CD8-positive, alpha-beta memory T cell (primary cell): ENCODE measurements at places on chromosomes 16 and 17. TPM values are rescaled to one million over a fixed set of nuclear protein-coding genes. Genes with fewer than 3 reads are reported as not detected.

The TBC1D3H gene
- not detected for polyA plus RNA-seq

DNA sequence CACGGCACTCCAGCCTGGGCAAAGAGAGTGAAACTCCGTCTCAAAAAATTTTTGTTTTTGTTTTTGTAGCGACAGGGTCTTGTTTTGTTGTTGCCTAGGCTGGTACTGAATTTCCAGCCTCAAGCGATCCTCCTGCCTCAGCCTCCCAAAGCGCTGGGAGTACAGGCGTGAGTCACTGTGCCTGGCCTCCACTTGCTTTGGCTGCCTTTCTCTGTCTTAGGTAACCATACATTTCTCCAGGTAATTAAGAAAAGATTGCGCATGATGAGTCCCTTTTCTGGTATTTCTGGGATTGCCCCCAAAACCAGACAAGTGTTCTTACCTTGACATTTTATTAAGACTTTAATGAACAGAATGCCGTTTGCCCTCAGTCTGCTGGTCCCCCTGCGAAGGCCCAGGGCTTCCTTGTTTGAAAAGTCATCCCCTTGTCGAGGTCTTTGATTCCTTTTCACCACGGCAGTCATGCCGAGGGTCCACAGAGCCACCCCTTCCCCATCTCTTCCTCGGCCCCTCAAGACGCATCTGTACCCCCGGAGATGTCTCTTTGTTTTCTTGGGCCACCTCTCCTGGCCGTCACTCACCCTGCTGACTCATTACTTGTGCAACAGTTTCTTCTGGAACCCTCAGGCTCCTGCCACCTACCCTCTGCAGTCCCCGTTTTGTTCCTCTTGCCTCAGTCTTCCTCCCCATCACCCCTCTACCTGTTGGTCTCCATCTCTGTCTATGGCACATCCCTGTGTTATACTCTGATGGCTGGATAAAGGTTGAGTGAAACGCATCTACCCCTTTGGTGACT is 151.0 kb downstream of the SEC14L1 start:
- H3K27me3 ChIP-seq, result no peaks in the 10 kb centered on the region
- no peaks in the 10 kb centered on the region for H3K36me3 ChIP-seq
- no peak for DNase-seq
- H3K4me1 ChIP-seq, result no peaks in the 10 kb centered on the region
- no peak overlapping the region for H3K4me3 ChIP-seq

DNA sequence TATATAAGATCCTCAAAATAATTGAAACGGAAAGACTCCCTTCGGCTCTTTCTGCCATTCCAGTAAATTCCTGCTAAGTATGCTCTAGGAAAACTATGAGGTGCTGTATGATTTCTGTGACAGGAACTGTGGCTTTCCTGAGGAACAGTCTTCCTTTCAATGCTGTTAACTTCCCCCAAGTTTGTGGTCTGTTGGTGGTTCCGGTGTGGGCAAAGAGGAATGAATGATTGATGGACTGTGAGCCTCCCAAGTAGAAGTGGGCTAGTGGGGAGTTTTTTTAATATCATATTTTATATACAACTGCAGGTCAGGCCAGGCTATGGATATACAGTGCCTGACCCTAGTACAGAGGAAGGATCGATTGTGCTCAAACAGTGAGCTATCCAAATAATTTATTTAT is 560.7 kb upstream of the RBFOX1 start:
- no peaks in the 10 kb centered on the region for H3K36me3 ChIP-seq
- DNase-seq, result no peak
- no peak overlapping the region for H3K27ac ChIP-seq
- H3K4me1 ChIP-seq, result no peaks in the 10 kb centered on the region
- H3K4me3 ChIP-seq, result no peak overlapping the region
- H3K27me3 ChIP-seq, result no peaks in the 10 kb centered on the region

The SECTM1 gene
- polyA plus RNA-seq, result 1.9 TPM

- H3K27ac ChIP-seq, result no peak overlapping the region
- H3K36me3 ChIP-seq, result no peaks in the 10 kb centered on the region
- no peak overlapping the region for H3K4me3 ChIP-seq
- H3K27me3 ChIP-seq, result no peaks in the 10 kb centered on the region
- H3K4me1 ChIP-seq, result no peaks in the 10 kb centered on the region
- DNase-seq, result no peak
These were observed 269.8 kb downstream of the MAP2K6 start for GRCh38 chr17:69684251-69684650.

The PRR35 gene
- not detected for polyA plus RNA-seq

GRCh38 chr17:48064638-48065037 is 16.5 kb downstream of the NFE2L1 start:
- peaks cover 20% of the 10 kb centered on the region for H3K36me3 ChIP-seq
- no peak overlapping the region for H3K4me3 ChIP-seq
- no peak overlapping the region for H3K27ac ChIP-seq
- no peaks in the 10 kb centered on the region for H3K27me3 ChIP-seq

GRCh38 chr16:28261942-28262341 is 30.4 kb upstream of the SBK1 start:
- no peak overlapping the region for H3K27ac ChIP-seq
- H3K4me1 ChIP-seq, result peaks cover 22% of the 10 kb centered on the region
- DNase-seq, result no peak
- no peak overlapping the region for H3K4me3 ChIP-seq

DNA sequence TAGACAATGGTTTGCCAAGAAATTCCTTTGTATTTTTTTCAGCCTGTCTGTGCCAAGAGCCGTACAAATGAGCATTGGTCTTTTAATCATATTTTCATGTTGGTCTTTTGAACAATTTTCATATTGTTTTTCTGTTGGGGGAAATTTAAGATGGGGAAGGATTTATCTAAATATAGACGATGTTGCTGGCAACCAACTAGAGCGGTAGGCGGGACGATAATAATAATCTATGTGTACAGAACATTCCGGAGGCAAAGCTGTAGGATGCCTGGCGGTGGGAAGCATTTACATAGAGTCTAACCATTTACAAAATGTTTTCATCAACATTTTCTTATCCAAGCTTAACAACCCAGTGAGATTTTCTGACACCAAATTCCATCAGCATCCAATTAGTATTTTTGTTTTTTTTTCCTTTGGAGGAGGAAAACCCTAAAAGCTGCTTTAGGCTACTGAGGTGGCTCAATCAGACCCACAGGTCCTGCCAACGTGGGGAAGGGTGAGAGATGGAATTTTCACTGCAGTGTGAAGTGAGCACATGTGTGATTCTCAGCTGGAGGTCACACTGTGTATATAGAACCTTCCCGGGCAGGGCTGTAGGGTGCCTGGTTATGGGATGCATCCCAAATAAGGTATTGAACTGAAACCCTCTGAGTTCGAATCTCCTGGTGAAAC is 11.7 kb upstream of the SEC14L1 start:
- no peaks in the 10 kb centered on the region for H3K27me3 ChIP-seq
- H3K4me1 ChIP-seq, result peaks cover 17% of the 10 kb centered on the region
- H3K4me3 ChIP-seq, result no peak overlapping the region

DNA sequence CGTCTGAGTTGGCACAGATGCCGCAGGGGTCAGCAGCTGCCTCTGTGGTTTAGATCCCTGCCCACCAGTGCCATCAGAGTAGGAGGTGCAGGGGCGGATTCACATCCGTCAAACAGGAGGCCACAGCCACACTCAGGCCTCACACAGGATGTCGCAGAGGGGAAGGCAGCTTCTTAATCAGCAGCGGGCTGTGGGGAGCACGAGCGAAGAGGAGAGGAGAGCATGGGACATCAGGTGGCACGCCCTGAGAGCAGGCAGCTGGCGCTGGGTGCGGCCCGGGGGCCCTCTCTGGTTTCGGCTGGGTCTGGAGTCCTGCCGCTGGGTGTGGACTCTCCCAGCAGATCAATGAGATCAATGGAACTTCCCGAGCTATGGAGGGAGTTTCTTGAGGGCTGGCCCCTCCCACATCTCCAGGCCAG is 9.6 kb downstream of the LLGL2 start:
- no peaks in the 10 kb centered on the region for H3K36me3 ChIP-seq
- no peaks in the 10 kb centered on the region for H3K27me3 ChIP-seq
- peak overlapping the region; percentile 35 for H3K27ac ChIP-seq
- DNase-seq, result peak; percentile 42

DNA sequence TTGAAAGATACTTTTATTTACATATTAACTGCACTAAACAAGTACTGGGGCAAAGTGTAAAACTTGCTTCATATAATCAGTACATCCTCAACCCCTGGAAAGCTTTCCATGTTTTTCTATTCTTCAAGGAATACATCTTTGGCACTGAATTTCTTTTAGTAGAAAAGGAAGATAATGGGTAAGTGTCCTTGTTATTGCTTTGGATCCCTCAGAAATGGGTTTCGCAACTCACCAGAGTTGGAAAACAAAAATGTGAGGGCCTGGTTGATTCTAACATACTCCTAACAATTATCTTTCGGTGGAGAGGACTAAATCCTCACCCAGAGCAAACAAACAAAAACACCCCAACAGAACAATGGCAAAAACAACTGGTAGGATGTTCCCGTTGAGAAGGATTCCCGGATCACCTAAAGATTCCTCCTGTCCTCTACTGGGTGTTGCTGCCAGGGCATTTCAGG is 120.4 kb downstream of the PARN start:
- no peaks in the 10 kb centered on the region for H3K4me1 ChIP-seq
- no peak overlapping the region for H3K4me3 ChIP-seq
- no peak overlapping the region for H3K27ac ChIP-seq
- no peaks in the 10 kb centered on the region for H3K36me3 ChIP-seq

The PPM1D gene
- 13.1 TPM for polyA plus RNA-seq

DNA sequence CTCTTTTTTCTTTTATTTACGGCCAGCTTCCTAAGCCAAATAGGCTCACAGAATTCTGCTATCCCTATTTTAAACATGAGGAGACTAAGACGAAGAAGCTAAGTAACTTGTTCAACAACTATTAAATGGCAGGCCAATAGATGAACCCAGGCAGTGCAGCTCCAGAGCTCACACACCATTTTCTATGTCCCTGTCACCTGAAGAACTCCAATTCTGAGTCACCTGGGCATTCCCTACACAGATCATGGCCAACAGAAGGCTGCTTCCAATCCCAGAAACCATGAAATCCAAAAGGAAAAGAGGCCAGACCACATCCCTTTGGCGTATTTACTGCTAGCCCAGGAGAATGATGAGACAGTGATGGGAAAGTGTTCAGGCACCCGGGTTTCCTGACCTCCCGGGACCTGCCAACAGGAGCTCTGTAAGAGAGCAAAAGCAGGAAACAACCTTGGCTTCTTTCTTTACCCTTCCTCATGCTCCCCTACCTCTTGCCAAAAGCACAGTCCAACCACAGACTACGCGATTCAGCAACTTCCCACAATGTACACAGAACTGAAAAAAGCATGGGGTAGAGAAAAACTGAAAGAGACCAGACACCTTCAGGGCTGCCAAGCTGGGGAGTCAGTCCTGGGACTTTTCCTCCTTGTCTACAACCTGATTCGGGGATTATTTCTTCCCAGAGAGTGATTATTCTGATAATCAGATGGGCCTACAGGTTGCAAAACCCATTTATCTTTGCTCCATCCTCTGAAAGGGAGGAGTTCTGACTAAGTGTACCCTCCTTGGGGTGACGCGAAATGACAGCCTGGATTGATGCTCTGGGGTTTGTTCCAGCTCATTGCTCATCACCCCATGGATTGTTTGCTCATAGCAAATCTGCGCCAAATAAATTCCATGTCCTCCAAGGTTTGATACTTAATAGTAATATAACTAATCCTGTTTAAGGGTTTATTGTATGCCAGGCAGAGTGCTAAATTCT is 47.8 kb upstream of the HAS3 start:
- H3K4me3 ChIP-seq, result no peak overlapping the region
- DNase-seq, result no peak
- no peak overlapping the region for H3K27ac ChIP-seq
- no peaks in the 10 kb centered on the region for H3K27me3 ChIP-seq
- no peaks in the 10 kb centered on the region for H3K4me1 ChIP-seq

The RBFOX1 gene
- polyA plus RNA-seq, result not detected

DNA sequence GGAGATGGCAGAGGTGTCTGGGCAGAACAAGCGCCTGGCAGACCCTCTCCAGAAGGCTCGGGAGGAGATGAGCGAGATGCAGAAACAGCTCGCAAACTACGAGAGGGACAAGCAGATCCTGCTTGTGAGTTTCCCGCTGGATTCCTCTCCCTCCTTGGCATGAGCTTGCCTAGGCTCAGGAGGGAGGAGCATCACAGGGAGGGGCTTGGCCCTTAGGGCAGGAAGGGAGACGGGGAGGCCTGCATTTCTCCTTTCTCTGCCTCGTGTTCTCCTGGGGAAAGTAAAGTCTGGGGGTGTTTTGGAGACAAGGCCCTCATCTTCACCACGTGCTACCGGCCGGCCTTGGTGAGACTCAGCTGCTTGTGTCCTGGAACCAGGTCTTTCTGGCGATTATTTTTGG is 18.0 kb upstream of the DBNDD1 start:
- no peaks in the 10 kb centered on the region for H3K4me1 ChIP-seq
- peaks cover 3% of the 10 kb centered on the region for H3K36me3 ChIP-seq
- no peak for DNase-seq

DNA sequence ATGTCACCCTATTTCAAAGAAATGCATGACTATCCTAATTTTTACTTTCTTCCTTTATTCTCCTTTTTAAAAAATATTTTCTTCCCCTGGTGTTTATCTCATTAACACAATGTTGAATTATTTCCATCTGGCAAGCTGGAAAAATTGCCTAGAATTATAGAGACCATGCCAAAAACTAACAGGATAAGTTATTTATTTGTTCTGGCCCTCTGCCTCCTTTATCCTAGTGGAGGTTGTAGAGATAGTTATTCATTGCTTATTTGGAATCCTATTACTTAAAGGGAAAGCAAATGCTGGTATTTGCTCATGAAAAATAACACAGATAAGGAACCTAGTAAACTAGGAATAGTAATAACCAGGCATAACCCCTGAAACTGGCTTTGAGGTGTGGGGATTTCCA is 684.9 kb upstream of the KIF2B start:
- no peaks in the 10 kb centered on the region for H3K27me3 ChIP-seq
- no peak overlapping the region for H3K27ac ChIP-seq
- no peaks in the 10 kb centered on the region for H3K36me3 ChIP-seq
- no peaks in the 10 kb centered on the region for H3K4me1 ChIP-seq
- no peak for DNase-seq

DNA sequence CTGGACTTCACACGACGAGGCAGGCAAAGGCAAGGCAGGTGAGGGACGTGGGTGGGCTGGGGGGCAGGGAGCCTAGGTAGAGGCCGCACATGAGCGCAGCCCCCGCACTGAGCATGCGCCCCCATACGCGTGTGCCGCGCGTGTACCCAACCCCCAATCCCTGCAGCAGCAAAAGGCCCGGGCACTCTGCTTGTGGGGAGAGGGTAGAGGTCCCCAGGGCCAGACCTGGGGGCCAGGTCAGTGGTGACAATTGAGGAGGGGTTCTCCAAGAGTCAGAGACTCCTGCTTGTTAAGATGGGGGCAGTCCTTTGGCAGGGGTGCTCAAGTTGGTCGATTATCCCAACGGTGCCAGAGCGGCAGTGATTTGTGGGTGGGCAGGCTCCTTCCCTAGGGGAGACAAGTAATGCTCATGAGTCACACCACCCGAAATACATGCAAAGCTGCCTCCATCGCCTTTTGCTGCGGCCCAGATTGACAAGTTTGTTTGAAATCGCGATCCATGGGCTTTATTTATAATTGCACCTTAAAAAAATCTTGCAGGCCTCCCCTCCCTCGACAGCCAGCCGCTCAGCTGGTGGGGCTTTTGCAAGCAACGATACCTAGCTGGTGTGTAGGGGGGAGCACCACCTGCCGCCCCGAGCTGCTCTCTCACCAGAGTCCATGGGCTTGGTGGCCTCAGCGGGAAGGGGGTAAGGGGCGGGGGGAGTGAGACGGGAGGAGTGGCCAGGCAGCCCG is 1.1 kb upstream of the GIT1 start:
- H3K27me3 ChIP-seq, result no peaks in the 10 kb centered on the region
- H3K4me1 ChIP-seq, result peaks cover 68% of the 10 kb centered on the region
- peak overlapping the region; percentile 88 for H3K4me3 ChIP-seq
- H3K36me3 ChIP-seq, result no peaks in the 10 kb centered on the region
- DNase-seq, result no peak

- DNase-seq, result peak; percentile 87
- H3K4me3 ChIP-seq, result peak overlapping the region; percentile 50
- H3K36me3 ChIP-seq, result no peaks in the 10 kb centered on the region
- peaks cover 29% of the 10 kb centered on the region for H3K4me1 ChIP-seq
- H3K27ac ChIP-seq, result peak overlapping the region; percentile 54
- H3K27me3 ChIP-seq, result peaks cover 5% of the 10 kb centered on the region
These were observed 1.6 kb downstream of the IFT140 start for GRCh38 chr16:1610071-1610898.
